ENCODE measurements at places on chromosomes 11 and 22. TPM values are rescaled to one million over a fixed set of nuclear protein-coding genes. Genes with fewer than 3 reads are reported as not detected.

- peak; percentile 57 for DNase-seq
Observed at GRCh38 chr11:12725863-12726682, 51.9 kb downstream of the TEAD1 start.

The DEFB108B gene
- not detected for total RNA-seq

The GAS2L1 gene
- total RNA-seq: 26.3 TPM

DNA sequence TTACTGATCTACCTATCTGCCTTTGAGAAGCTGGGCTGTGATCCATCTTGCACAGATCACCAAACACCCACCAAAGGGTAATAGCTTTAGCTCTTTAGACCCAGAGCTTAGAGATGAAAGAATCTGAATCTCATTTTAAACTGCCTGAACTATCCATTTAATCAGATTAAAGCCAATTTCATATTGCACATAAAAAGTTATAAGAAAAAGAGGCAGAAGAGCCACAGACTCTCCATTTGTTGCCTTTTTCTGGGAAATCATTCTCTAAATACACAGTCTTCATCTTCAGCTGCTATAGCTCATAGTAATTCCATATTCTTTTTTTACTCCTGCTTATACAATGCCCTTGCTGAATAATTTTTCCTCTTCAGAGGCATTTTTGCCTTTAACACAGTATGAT is 271.2 kb downstream of the DLG2 start:
- DNase-seq: no peak

The MAJIN gene
- not detected for total RNA-seq

DNA sequence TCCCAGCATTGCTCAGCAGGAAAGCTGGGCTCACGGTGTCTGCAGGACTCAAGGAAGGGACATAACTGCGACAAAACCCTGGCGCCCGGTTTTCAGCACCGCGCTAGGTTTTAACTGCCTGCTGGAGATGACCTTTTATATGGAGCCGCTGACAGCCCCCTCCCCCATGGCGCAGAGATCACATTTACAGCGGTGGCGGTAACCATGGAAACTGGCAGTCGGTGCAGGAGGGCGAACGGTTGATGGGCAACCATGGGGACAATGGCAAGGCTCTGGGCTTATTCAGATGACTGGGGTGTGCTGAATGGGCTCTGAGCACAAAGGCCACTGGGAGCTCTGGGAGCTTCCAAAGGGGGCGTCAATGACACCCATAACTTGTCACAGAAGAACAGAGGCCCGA is 37.2 kb downstream of the CELSR1 start:
- DNase-seq: no peak

- no peak for DNase-seq
Observed at GRCh38 chr11:30432716-30433115, 109.8 kb downstream of the ARL14EP start.

The MFRP gene
- total RNA-seq: not detected

DNA sequence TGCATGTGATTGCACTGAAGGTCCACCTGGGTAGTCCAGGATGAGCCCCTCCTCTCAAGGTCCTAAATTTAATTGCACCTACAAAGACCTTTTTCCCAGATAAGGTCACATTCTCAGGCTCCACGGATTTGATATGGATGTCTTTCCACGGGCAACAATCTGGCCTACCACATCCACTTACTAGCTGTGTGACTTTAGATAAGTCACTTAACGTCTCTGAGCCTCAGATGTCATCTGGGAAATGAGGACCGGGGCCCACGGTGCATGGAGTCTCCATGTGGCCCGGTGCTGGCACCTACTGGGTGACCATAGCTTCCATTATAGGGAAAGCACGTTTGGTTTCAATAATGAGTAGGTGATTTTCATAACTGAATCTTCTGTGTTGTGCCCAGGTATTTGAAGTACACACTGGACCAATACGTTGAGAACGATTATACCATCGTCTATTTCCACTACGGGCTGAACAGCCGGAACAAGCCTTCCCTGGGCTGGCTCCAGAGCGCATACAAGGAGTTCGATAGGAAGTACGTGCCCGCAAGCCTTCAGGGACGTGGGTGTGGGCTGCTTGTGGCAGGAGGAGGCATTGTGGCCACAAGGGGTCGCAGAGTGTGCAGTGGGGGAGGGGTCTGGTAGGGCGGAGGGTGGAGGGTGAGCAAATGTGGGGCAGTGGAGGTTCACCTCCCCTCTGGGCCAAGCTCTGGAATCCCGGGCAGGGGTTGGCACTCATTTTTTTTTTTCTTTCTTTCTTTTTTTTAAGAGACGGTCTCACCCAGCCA is 55.7 kb downstream of the ARHGAP8 start:
- no peak for DNase-seq

The OR2AG2 gene
- total RNA-seq: 0.25 TPM
